ENCODE measurements at places on chromosomes 2 and 18.

DNA sequence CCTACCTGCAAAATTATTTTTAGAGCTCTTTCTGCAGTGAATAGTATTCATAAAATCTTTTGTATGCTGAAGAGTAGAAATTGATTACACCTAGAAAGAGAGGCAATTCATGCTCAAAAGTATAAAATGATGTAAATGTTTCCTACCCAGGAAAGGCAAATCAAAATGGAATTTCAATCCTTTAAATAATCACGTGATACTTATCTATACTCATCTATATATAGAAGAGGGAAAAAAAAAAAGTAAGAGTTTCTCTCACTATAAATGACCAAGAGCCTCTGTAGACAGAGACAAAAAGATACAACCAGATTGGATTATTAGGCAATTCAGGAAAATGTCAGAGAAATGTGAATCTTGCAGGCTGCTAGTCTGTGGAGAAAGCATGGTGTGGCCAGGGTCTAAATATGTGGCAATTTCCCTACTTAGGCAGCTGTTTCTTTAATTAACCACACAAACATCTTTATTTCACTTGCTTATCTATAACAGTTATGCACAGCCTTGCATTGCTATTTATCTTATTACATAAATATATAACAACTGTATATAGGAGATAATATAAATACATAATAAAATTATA is 39.5 kb downstream of the METTL8 start:
- no peak for ATAC-seq

DNA sequence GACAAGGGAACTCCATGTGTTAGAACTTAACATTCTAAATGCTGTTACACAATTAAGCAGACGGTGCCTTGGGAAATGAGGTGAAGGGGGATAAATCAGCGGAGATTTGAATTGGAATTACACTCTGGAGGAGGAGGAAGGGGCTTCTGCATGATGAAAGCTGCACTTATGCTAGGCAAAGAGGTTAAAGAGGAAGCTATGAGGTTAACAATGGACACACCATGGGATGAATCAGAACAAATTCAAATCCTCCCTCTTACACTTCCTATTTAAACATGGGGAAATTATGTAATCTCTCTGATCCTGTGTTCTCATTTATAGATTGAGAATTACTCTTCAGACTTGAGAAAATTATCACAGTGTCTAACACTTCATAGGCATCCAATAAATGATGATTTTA is 121.5 kb upstream of the SIX2 start:
- no peak for ATAC-seq

GRCh38 chr2:67984600-67984999 is 78.2 kb downstream of the C1D start:
- ATAC-seq, result no peak

- ATAC-seq, result peak; percentile 63
These were observed 13.4 kb downstream of the SERPINB7 start for GRCh38 chr18:63788447-63789096.

DNA sequence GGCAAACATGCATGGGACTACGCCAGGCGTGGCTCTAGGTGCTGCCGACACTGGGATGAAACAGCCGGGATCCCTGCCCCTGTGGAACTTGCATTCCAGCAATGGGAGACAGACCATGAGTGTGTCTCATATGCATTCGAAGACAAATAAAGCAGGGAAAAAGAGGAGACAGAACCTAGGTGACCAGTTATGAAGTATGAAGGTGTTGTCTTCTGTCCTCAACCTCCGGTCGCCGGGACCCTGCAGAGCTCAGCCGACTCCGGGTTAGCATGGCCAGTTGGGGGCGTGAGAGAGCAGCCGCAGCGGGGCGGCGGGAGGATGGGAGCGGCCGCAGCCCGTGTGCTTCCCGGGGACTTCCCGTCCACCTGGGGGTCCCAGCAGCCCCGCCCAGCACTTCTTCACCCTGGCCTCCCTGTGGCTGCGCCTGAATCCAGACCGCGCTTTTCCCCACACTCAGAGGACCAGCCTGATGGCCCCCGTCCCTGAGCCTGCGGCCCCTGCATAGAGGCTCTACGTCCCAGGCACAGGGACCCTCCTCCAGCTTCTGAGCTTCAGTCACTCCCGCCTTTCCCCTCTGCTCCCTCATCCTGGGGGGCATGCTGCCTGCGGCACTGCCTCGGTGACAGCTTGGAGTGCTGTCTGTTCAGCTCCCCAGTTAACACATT is 11.4 kb downstream of the ID2 start:
- no peak for ATAC-seq

- ATAC-seq, result no peak
These were observed 53.3 kb downstream of the INHBB start for GRCh38 chr2:120398996-120399888.
